Activated T-helper 2 cell treated with anti-CD3 and anti-CD28 coated beads, Interferon-gamma antibody, Interleukin-2, Interleukin-4, amounts not matched to agents 10 μg/mL and 5 μg/mL and 100 μg/mL, durations not matched to agents 14 hours and 24 hours and 36 hours (primary cell): ENCODE measurements at places on chromosomes 2 and 18.

GRCh38 chr2:179981085-179981484 lies 26.0 kb downstream of the CWC22 start:
- H3K27me3 ChIP-seq = no peaks in the 10 kb centered on the region
- no peak for DNase-seq
- peaks cover 10% of the 10 kb centered on the region for H3K4me1 ChIP-seq
- peaks cover 72% of the 10 kb centered on the region for H3K36me3 ChIP-seq
- H3K27ac ChIP-seq = no peak overlapping the region

- DNase-seq = no peak
- no peaks in the 10 kb centered on the region for H3K4me1 ChIP-seq
- H3K27me3 ChIP-seq = no peaks in the 10 kb centered on the region
- H3K36me3 ChIP-seq = no peaks in the 10 kb centered on the region
Observed at GRCh38 chr2:40666398-40666797, 214.5 kb upstream of the SLC8A1 start.

DNA sequence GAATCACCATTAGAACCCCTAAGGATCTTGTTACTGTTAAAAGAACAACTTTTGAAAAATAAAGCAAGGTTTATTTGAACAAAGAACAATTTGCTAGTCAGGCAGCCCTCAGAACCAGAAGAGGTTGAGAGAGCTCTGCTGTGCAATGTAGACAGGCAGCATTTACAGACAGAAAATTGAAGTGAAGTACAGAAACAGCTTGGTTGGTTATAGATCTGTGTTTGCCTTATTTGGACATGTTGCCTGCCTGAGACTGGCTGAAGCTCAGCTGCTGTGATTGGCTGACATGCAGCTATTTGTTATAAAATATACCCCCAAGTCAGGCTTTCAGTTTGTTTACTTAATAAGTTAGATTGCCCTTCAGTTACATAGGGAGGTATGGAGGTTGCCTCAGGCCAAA lies 12.5 kb downstream of the MSTN start:
- H3K4me1 ChIP-seq = no peaks in the 10 kb centered on the region
- H3K4me3 ChIP-seq = no peak overlapping the region
- peaks cover 9% of the 10 kb centered on the region for H3K27me3 ChIP-seq
- H3K36me3 ChIP-seq = no peaks in the 10 kb centered on the region
- no peak overlapping the region for H3K27ac ChIP-seq

DNA sequence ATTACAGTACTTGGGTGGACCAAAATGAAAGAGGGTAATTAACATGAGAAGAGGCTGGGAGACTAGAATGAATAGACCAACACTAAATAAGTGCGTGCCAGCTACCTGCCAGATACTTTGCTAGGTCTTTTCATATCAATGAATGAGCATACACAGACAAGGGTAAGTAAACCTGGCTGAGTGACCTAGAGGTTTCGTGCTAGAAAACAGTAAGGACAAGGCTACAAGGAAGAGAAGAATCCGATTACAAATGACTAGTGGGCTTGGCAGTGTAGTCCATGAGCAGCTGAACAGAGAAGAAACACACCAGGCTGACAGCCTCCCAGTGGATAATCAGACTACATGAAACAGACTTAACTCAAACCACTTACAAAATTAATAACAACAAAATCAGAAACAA lies 64.6 kb downstream of the THADA start:
- H3K36me3 ChIP-seq = peaks cover 47% of the 10 kb centered on the region
- no peak overlapping the region for H3K27ac ChIP-seq
- H3K4me3 ChIP-seq = no peak overlapping the region
- no peaks in the 10 kb centered on the region for H3K27me3 ChIP-seq

DNA sequence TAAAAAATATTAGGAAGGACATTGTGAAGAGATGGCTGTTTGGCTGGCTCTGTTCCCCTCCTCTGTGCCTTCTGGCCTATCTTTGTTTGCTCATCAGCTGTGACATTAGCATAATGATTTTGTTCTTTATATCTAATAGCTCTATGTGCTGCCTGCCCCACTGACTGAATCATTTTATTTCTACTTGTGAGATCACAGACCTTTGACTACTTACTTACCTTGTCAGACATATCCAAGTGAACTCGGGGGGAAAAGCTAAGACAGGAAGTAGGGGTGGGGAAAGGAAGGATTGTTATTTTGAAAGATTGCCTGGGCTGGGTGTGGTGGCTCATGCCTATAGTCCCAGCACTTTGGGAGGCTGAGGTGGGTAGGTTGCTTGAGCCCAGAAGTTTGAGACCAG lies 104.2 kb downstream of the ASAP2 start:
- no peak for DNase-seq
- H3K36me3 ChIP-seq = no peaks in the 10 kb centered on the region
- no peaks in the 10 kb centered on the region for H3K27me3 ChIP-seq
- no peaks in the 10 kb centered on the region for H3K4me1 ChIP-seq
- no peak overlapping the region for H3K4me3 ChIP-seq

GRCh38 chr2:147589127-147589526 lies 255.7 kb upstream of the ACVR2A start:
- no peak for DNase-seq
- no peaks in the 10 kb centered on the region for H3K36me3 ChIP-seq
- H3K4me1 ChIP-seq = no peaks in the 10 kb centered on the region
- no peak overlapping the region for H3K27ac ChIP-seq

- peaks cover 83% of the 10 kb centered on the region for H3K4me1 ChIP-seq
- no peak for DNase-seq
Observed at GRCh38 chr2:237435844-237436587, 22.1 kb upstream of the COL6A3 start.
